ENCODE measurements at places on chromosomes 1 and 21.

- DNase-seq = no peak
Measured at GRCh38 chr1:116125758-116126157, 14.6 kb downstream of the MAB21L3 start.

DNA sequence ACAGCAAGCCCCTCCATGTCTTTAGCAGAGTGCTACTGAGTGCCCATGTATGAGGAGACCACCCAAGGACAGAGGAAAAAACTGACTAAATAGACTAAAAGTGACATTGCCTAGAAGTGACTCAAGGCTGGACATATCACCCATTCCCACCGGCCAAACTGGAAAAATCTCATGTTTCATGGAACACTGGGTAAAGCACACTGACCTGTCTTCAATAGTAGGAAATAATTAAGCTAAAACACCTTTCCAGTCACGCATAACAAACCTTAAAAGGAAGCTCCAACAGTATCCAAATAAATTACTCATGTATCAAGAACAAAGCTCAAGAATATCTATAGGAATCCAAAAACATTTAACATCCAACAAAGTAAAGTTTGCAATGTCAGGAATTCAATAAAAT is 120.4 kb downstream of the SNX7 start:
- DNase-seq = no peak

DNA sequence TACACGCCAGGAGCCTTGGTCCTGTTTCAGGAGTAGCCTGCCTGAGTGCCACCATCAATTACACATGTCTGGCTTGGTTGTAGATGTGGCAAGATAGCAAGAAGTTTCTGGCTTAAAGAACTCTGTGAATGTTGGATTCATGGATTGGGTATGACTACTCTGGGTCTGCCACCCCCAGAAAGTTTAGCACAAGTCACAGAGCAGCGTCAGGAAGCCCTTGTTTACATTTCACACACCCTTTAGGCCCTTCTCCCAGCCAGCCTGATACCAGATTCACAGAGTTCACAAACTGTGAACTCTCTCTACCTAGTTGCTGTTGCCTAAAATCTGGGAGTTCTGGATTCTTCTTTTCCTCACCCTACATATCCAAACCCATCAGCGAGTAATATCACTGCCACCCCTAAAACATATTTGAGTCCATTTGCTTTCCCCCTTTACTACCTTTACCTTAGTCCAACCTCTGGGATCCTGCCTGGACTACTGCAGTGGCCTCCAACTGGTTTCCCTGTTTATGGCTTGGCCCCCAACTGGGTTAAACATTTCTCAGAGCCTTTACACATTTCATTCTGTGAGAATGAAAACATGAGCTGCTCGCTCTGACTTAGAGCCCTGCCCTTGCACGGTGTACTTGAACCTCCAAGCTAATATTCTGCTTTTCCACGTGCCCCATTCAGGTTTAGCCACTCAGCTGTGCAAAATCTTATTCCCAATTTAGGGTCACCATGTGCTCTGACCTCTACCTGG is 4.1 kb upstream of the CCDC24 start:
- no peak for DNase-seq

DNA sequence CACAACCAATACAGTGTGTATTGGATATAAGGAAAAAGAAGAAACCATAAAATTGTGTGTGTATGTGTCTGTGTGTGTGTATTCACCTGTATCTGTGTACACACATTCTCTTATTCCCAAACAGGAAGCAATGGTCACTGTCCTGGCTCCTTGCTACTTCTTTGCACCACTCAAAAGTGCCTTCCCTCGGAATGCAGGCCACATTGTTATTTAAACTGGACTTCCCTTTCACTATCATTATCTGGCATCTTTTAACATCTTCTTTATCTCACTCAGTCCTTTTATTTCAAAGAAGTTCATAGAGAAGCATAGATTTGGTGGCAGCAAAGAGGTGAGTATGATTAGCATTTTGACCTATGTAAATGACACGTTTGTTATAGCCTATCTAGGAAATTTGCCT is 803.7 kb downstream of the NCAM2 start:
- no peak for DNase-seq

Data from skeletal muscle cell (primary cell).